ENCODE measurements at places on chromosomes 16 and 17. TPM values are rescaled to one million over a fixed set of nuclear protein-coding genes. Genes with fewer than 3 reads are reported as not detected.
A peak's percentile ranks its signal among the peaks of the same experiment; 100 is the strongest.

IGF2BP1 gene
- 0.04 TPM for total RNA-seq

- DNase-seq: no peak
Observed at GRCh38 chr17:82876149-82876548, 36.3 kb upstream of the ZNF750 start.

GRCh38 chr17:78081551-78081950 is 47.0 kb downstream of the TMC6 start:
- no peak for DNase-seq

DNA sequence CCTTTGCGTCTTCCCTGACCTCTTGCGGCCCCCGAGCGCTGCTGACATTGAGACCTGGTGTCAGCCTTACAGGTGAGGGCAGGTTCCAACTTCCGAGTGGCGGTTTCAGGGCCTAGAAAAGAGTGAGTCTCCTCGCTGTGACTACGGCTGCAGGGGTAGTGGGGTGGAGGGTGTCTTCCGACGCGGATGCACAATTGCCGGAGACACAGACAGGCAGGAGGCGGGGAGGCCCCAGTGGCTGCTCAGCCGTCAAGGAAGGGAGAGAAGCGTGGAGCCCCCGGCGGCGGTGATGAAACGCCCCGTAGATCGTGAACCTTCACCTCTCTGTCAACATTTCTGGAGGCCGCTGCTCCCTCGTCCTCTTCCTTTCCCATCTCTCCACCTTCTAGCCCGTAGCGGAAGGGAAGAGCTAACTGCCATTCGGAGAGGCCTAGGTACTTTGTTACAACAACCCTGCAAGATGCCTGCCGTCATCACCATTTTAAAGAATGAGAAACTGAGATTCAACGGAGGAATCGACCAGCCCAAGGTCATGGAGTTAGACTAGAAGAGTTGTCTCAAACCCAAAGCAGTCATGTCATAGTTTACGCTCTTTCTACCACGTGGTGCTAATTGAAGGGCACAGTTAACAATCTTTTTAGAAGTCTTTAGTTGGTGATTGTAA is 485 bp downstream of the DNAJA3 start:
- no peak for DNase-seq

- DNase-seq: no peak
Observed at GRCh38 chr16:11234884-11235702, 20.9 kb downstream of the SOCS1 start.

DNA sequence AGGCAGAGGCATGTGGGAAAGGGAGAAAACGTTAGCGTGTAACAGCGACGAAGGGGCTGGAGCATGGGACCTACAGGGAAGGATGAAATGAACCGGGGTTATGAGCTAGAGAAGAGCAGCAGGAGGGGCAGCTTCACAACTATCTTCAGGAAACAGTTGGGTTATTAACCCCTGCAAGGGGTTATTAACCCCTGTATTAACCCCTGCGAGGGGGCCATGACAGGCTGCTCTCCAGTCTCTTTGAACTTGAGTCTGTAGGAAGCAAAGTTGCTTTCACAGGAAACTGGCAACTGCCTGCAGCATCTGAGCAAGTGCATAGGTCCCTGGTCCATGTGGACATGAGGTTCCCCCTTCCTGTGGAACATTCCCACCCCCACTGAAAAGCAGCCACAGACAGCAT is 119.2 kb upstream of the CRHR1 start:
- no peak for DNase-seq

DNA sequence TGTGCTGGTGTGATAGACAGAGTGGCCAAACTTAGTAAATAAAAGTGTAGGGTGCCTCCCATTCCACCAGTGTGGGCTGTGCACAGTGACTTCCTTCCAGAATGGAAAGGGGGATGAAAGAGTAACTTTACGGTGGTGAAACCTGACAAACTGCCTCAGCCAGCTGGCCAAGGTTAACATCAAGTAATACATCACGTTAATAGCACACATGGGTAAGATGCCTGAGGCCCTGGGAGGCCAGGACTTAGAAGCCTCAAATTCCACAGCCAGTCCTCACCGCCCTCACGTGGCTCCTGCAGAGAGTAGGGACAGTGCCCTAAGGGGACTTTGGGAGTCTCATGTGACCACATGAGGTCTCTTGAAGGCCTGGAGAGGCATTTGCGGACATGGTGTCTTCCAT is 14.1 kb downstream of the RMI2 start:
- DNase-seq: no peak

- DNase-seq: no peak
Observed at GRCh38 chr17:72358465-72358864, 237.6 kb downstream of the SOX9 start.

DNA sequence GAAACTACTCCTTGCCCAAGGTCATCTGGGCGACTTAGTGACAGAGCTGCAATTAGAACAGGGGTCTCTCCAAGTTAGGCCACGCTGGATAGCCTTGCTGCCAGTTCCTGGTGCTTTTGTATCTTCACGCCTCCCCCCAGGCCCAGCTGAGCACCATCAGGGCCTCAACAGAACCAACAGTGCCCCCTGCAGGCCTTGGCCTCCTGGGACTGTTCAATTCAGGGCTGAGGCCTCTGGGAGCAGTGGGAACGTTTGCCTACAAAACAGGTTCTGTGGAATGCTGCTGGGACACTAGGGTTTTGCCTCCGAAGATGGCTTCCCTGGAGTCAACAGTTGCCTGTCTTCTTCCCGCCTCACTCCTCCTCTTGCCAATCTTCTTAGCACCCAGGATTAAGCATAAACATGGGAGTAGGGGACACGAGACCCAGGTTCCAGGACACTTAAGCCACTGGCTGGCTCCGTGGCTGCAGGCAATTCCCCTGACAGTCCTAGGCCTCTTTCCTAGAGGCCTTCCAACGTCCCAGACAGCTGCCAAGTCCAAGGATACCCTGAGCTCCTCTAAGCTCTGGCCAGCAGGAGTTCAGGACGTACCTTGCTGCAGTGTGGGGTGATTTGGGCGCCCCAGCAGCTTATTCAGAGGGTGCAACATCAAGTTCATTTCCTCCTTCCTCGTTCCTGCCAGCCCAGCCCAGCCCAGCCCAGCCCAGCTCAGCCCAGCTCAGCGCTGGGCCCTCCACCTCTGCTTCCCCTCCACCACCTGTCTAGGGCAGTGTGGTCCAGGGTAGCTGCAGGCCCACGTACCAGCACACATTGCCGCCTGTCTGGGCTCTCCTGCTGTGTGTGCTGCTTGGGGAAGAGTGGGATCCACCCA is 246.6 kb upstream of the RPL38 start:
- DNase-seq: peak; percentile 61

- DNase-seq: no peak
Observed at GRCh38 chr17:74775409-74776043, 619 bp downstream of the NAT9 start.

DNA sequence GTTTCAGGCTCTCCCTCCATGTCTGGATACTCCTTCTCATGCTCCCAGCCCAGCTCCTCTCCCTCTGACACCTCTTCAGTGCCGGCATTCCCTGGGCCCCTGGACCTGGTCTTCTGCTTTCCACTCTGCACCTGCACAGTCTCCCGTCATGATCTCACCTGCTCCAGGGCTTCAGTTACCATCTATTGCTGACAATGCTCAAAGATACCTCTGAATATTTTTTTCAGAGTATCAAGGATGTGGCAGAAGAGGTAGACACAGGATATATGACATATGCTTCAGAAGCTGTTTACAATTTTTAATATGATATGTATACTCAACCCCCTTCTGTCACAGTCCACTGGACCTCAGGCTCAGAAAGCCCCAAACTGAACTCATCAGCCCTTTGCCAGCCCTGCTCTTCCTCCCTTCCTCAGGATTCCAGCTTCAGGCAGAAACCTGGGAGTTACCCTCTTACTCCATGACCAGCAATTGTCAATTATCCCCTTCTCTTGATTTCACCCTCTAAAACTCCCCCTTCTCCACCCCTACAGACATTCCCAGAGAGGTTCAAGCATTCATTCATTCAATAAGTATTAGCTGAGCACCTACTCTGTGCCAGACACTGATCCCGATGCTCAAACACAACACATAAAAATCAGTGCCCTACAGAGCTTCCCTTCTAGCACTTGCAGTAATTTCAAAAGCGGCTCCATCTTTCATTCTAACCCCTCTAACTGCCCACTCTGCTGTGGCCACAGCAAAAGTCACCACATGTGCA is 7.8 kb upstream of the MLLT6 start:
- DNase-seq: no peak

MYLK3 gene
- 0.02 TPM for total RNA-seq
